ENCODE measurements at places on chromosomes 5 and 9.

DNA sequence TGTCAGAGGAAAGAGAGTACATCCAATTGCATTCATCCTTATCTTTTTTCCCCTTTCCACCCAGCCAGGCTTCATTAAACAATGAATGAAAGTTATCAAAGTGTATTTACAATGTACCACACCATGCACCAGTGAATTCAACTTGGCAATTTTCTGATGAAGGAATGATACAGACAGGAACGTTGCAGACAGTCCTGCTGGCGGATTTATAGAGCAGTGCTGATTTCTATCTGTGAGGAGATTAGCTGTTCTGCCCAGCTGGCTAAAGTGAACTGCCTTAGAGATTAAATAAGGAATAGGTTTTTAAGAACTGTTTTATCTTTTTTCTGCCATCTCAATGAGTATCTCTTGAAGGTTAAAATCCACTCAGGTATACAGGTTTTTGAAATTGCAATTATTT is 403.9 kb downstream of the CDH18 start:
- DNase-seq, result no peak

DNA sequence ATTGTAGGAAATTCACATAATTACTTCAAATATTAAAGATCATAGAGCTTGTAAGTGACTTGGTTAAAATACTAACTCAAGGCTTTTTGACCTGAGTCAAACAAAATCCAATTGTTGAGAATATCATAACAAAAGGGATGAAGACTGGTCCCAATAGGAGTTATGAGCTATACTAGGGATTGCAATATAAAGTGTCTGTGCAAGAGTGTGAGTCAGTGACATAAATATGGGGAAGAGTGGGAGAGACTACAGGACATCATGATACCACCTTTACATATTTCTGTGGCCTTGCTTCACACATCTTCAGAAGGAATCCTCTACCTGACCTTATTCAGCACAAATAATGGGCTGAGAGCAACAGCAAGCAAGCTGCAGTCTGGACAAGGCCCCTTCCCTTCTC is 180.9 kb upstream of the SLC24A2 start:
- DNase-seq, result no peak

DNA sequence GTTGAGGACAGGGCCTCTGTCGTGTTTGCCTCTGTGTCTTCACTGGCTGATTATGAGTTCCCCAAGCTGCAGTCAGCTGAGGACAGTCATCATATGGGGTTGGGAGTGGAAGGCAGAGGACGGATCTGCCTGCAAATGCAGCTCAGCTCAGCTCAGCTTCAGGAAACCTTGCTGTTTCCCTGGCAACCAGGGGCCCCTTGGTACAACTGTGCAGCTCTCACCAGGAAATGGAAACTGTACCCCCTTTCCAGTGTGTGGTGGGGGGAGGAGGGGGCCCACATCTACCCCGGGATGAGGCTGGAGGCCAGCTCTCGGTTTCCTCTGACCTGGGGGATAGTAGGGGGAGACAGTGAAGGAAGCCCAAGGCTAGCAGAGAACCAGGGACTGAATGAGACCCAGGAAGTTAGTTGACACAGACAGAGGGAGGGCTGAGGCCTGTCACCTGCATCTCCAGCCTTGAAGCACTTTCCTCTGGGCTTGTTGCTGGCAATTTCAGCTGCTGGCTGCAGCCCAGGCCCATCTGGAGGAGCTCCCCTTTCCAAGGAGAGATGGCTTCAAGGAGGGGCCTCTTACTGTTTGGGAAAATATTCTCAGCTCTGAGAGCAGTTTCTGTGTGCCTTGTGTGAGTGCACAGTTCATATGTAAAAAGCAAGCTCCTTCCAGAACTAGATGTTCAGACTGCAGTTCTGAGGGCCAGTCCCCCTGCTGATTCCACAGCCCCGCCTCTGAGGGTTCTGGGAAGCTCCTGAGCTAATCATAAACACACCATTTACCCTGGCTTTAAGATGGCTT is 6.9 kb downstream of the ANXA6 start:
- peak; percentile 29 for DNase-seq

DNA sequence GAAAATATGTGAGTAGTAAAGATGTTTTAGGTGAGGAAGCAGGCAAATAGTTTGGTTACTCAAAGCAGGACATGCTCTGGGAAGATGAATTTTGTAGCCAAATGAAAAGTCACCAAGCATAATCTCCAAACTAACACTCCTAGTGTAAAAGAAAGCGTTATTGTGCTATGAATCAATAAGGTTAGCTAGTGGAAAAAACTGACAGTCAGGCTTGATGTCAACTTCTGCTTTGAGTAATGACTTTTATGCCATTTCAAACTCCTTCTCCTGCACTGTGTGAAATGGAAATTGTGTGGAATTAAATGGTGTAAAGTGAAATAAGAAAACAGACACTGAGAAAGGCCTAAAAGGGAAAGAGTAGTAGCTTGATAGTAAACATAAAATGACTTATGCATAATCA is 637.2 kb upstream of the DMAC1 start:
- DNase-seq, result no peak

DNA sequence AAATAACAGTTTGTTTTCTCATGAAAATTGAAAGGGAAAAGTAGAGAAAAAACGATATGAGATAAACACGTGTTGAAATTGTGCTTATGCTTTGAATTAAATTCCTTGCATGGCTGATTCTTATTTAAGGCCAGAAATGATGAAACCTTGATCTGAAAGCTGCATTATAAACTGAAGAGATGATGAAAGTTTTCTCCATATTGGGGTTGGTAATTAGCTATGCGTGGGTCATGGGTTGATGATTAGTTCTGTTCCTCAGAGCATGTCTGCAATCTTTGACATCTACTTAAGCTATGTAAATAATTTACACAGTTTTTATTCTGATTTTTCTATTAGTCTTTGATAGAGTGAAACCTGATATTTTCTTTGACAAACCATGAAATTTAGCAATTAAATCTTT is 264.1 kb downstream of the CD180 start:
- DNase-seq, result no peak

GRCh38 chr5:73273379-73274050 is 100.5 kb downstream of the TMEM174 start:
- DNase-seq, result no peak

- no peak for DNase-seq
Observed at GRCh38 chr9:77649109-77649812, 1.1 kb upstream of the GNA14 start.

- no peak for DNase-seq
Observed at GRCh38 chr9:703392-703791, 138.1 kb upstream of the DMRT1 start.

- no peak for DNase-seq
Observed at GRCh38 chr9:107480386-107480789, 9.2 kb downstream of the KLF4 start.

DNA sequence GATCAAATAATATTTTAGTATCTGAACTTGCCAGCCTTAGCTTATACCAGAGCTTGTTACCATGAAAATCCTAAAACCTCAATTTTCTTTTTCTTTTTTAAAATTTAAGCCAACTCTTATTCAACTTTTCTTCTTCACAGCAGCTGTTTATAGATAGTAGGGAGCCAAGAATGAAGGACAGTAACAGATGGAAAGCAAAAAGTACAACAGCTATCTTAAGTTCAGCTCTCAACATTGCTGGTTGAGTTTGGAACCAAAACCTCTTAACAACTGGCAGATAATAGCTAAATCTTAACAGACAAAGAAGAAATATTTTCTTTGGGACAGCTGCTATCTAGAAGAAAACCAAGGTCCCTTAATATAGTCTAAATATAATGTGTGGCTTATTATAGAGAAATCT is 74.7 kb downstream of the PJA2 start:
- DNase-seq, result no peak

DNA sequence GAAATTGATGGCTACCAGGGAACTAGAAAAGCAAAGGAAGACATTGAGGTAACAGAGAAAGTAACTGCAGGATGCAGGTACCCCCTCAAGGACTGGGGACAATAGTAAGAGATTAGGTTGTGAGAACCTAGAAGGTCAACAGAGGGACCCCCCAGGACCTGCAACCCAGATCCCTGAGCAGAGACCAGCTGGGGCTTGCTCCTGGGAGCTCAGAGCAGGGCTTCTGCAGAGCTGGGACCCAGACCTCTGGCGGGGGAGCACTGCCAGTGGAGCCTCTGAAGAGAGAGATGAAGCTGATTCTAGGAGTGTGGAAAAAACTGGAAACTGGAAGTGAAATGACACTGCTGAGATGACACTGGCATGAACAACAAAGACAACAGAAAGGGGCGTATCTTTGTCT is 17.2 kb downstream of the MORN5 start:
- no peak for DNase-seq

DNA sequence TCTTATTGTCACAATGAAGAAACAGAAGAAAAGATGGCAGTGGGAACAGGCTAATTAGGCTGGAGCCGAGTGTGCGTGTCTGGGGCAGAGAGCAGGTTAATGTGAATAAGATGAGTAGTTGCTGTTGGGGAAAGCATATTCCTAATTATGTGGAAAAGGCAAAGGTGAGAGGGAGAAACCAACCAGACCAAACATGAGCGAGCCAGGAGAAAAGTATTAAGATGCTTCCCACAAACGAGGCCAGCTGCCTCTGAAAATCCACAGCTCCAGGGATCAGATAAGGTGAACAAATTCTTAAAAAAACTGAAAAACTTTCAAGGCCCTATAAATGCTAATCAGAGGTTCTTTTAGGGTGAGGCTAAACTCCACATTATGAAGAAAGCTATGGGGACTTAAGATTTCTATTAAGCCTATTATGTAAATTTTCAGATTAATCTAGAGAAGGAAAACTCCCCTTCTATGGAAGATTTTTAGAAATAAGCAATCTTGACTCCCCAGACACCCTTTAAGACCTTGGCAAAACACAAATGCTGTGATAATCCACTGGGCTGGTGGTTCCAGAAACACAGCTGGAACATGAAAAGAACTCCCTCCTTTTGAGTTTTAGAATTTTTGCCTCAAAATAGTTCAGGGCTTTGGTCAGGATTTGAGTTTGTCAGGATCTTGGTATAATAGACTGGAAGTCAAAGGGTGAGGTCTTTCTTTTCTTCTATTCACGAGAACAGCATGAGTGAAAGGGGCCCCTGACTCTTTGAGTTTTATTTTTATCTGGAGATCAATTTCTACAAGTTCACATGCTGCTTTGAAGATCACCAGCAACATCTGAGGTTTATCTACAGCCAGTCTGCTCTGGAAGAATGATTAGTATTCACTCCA is 238.1 kb downstream of the SPOCK1 start:
- no peak for DNase-seq

DNA sequence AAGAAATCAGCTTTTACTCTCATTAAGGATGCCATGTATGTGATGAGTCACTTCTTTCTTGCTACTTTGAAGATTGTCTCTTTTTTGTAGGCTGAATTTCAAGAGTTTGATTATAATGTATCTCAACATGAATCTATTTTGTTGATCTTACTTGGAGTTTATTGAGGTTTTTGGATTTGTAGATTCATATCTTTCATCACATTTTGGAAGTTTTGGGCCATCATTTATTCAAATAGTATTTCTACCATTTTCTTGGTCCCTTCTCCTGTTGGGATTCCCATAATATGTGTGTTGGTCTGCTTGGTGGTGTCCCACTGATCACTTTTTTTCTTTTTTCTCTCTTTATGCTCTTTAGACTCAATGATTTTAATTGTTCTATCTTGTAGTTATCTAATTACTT is 116.3 kb downstream of the CNTLN start:
- DNase-seq, result no peak

GRCh38 chr5:157602505-157602904 is 26.9 kb upstream of the ADAM19 start:
- no peak for DNase-seq

- DNase-seq, result no peak
Observed at GRCh38 chr5:77355080-77355479, 137.0 kb downstream of the WDR41 start.

DNA sequence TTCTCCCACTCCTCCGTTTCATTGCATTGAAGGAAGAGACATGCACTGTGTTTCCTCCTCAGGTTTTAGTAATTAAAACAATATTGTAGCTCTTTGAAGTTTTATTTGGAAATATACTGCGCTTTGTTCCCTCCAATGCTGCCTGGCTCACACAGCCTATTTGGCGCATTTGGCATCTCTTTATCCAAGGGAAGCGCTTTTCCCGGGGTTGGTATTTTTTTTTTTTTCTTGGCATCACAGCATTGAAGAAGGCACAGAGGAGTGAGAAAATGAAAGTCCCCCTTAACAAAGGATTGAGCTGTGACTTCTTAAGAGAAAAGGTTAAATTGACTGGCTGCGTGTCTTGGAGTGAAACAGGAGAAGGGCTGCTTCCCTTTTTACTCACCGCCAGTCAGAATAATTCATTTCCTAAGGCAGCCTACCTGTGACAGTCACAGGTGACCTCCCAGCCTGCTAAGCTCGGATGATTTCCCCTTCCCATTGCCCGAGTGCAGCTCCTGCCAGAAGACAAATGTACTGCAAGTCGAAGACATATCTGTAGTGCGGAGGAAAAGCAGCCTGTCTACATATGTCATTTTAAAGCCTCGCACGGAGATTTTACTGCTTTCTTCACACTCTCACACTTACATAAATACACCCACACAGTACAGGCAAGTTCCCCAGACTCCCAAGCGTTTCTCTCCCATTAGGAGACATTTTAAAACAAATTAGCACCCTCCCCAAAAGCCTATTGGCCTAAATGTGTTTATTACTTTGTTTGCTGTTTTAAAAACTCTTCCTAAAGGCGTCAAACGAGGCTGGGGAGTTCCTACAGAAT is 665.5 kb upstream of the ZNF608 start:
- no peak for DNase-seq

DNA sequence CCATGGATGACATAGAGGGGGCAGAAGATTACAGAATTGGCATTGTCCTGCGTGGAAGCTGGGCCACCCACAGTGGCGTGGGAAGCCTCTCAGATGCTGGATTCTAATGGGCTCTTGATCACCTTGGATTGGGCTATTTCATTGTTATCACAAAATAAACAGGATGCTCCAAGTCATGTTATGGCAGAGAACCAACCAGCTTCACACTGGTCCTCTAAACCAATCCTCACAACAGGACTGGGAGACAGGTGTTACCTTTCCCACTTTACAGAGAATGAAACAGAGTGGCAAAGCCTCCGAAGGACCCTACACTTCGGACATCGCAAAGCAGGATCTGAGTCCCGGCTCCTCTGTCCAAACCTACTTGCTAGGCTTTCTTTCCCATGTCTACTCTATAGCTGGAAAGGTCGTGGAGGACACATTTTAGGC is 455 bp upstream of the SMIM3 start:
- no peak for DNase-seq

- DNase-seq, result no peak
Observed at GRCh38 chr9:106467865-106468164, 395.2 kb upstream of the ZNF462 start.

GRCh38 chr9:71911061-71911907 is at the start of the genes ABHD17B and C9orf85:
TSS of gene ABHD17B (minus strand) at chr9:71911193. CDS start at chr9:71875080, 36,113 bp downstream.
TSS of gene C9orf85 (plus strand) at chr9:71911639. CDS start at chr9:71911735, 96 bp downstream.
- peak; percentile 100 for DNase-seq

GRCh38 chr5:77449981-77450380 is 42.1 kb downstream of the WDR41 start:
- no peak for DNase-seq

DNA sequence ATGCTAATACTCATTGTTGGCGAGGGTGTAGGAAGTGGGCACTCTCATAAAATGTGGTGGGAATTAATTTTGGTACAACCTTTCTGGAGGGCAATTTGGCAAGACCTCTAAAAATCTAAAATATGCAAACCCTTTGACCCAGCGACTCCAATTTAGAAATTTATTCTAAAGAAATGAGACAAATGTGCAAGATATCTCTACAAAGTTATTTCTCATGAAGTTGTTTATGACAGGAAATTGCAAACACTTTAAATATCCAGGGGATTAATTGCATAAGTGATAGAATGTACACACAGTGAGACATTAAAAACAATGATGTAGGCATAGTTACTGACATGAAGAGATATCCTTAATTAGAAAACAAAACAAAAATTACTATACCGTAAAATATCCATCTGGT is 246.3 kb upstream of the MAP3K1 start:
- no peak for DNase-seq

- no peak for DNase-seq
Observed at GRCh38 chr5:134568761-134569695, 43.6 kb downstream of the JADE2 start.

All from NCI-H2081 (cell line).